ENCODE measurements at places on chromosomes 1 and 21. TPM values are rescaled to one million over a fixed set of nuclear protein-coding genes. Genes with fewer than 3 reads are reported as not detected.
A peak's percentile ranks its signal among the peaks of the same experiment; 100 is the strongest.

The CLCA4 gene
- total RNA-seq = not detected

The GJC2 gene
- total RNA-seq = 0.38 TPM

The ALX3 gene
- total RNA-seq = not detected

The TRNP1 gene
- total RNA-seq = 127 TPM

The SH3D21 gene
- total RNA-seq = 1.9 TPM

The AZIN2 gene
- total RNA-seq = 2.8 TPM

The MSH4 gene
- 0.08 TPM for total RNA-seq

- DNase-seq = no peak
Observed at GRCh38 chr1:180945551-180945950, 32.9 kb downstream of the KIAA1614 start.

DNA sequence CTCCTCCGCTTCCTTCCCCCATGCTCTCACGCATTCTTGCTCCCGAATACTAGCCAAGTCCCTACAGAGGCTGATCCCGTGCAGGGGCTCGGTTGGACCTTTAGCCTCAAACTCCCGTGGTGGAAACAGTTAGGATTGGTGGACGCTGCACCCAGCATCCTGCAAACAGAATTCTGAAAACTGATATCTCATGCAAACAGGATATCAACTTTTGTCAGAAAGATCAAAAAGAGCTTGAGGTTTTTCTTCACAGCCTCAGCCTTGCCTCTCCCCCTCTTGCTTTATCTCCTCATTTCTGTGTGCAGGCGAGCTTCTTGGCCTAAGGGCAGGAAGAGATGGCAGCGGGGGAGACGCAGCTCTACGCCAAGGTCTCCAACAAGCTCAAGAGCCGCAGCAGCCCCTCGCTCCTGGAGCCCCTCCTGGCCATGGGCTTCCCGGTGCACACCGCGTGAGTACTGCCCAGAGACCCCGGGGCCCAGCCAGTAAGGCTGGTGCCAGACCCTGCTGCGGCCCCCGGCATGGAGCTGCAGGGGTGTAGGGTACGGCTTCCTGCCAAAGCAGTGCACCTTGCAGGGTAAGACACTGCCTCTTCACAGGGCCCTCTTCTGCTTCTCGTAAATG lies at the start of gene UBASH3A:
Gene UBASH3A (plus strand): TSS at position 292 of the 621 bp plus-strand sequence. CDS start 44 bp downstream, at position 336.
- no peak for DNase-seq

DNA sequence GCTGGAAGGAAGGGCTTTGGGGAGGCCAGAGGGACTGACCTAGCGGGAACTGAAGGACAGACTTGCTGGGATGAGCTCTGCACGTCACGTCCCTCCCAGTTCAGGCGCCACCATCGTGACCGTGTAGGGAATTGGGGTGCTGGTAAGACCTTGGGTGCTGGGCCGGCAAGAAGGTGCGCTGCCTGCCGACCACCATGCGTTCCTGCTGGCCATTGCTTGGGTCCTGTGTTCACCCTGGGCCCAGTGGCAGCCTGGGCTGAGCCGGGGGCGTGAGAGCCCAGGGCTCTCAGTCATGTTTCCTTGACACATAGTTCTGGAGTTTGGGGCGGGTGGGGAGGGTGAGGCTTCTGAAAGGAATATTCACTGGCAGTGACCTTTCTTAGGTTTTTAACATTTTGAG lies 176.0 kb downstream of the CAMTA1 start:
- DNase-seq = no peak

DNA sequence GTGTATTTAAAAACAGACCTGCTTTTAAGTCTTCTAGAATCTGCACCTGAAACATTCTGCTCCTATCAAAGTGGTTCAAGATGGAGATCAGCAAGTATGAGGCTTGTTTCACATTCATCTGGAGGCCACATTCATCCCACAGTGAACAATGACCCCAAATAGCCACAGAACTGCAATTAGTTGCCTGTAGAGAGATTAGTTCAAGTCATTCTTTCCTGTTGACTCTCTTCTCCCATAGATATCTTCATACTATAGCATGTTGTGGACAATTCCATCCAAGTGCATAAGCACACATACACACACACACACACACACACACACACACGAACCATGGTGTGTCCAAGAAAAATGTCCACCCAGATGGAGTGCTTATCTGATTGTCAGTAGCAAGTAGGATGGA lies 101.7 kb upstream of the FGGY start:
- no peak for DNase-seq

DNA sequence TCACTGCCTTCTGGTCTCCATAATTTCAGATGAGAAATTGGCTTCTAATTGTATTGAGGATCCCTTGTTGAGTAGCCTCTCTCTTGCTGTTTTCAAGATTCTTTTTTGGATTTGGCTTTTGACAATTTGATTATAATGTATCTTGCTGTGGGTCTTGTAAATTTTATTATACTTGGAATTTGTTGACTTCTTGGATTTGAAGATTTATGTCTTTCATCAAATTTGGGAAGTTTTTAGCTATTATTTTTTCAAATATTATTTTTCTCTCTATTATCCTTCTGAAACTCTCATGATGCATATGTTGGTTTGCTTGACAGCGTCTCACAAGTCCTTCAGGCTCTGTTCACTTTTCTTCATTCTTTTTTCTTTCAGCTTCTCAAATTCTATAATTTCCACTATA lies 126.1 kb downstream of the C1orf94 start:
- DNase-seq = no peak

- DNase-seq = no peak
Observed at GRCh38 chr1:80961464-80962190, 839.1 kb upstream of the ADGRL2 start.

DNA sequence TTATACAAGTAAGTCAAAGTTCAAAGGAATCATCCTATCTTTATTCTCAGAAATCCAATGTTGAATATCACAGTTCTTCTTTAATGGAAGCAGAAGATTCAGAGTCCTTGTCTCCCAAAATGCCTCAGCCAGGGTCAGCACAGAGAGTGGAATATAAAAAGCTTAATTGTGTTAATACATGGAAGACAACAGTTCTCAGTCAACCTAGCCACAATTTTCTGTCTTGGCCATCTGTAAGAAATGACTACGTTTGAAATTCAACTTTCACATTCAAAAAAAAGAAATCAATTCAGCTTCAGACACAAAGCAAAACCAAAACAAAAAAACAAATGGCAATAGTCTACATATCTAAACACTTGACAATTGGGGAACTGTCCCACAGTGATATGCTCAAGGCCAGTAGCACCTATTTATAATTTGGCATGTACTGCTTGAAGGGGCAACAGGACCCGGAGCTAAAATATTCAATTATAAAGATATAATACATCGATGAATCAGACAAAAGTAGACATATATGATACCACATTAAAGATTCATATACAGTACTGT lies 27.3 kb upstream of the GLIS1 start:
- no peak for DNase-seq

GRCh38 chr1:156627313-156627880 lies 8.2 kb downstream of the HAPLN2 start:
- no peak for DNase-seq

DNA sequence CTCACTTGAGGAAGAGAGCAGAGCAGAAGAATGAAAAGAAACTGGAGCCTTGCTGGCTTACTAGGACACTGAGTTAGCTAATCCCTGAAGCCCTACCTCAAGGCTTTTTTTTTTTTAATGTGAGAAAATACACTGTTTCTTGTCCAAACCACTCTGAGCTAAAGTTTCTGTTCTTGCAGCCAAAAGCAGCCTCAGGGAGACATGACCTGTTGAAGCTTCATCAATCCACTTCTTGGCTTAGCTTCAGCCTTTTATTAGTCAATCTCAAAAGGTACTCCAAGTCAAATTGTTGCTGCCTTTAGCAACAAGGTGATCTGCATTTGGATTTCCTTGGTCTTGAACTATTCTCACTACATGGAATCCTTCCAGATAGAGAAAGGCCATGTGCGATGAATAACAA lies 33.7 kb downstream of the CCDC185 start:
- DNase-seq = no peak

GRCh38 chr1:181117648-181118449 lies 29.3 kb downstream of the IER5 start:
- DNase-seq = no peak

GRCh38 chr1:54367613-54368012 lies 38.6 kb downstream of the SSBP3 start:
- no peak for DNase-seq

DNA sequence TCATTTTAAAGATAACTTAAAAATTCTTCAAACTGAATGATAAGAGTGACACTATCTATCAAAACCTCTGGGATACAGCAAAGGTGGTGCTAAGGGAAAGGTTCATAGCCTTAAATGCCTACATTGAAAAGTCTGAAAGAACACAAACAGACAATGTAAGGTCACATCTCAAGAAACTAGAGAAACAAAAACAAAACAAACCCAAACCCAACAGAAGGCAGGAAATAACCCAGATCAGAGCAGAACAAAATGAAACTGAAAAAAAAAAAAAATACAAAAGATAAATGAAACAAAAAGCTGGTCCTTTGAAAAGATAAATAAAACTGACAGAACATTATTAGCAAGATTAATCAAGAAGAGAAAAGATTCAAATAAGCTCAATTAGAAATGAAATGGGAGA lies 6.8 kb downstream of the ODF2L start:
- no peak for DNase-seq

DNA sequence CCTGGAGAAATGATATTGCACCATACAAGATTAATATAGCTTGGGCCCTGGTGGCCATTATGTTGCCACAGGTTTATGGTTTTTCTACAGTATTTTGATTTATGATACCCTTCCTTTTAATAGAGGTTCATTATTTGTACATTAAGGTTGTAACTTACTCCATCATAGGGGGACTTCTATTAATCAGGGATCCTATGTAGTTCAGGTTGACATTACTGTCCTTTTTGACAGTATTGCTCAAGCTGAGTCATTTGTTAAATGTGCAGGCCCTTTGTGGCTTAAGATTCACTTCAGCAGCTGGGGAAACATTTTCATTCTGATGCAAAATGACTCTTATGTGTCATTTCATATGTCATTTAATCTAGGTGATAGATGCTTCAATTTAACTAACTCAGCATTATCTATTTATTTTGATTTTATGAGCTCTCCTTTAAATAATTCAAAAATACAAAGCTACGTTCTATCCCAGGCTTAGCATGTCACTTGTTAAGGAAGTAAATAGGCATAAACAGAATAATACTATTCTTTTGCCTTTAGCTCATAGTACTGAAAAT lies 686.9 kb upstream of the NCAM2 start:
- no peak for DNase-seq

DNA sequence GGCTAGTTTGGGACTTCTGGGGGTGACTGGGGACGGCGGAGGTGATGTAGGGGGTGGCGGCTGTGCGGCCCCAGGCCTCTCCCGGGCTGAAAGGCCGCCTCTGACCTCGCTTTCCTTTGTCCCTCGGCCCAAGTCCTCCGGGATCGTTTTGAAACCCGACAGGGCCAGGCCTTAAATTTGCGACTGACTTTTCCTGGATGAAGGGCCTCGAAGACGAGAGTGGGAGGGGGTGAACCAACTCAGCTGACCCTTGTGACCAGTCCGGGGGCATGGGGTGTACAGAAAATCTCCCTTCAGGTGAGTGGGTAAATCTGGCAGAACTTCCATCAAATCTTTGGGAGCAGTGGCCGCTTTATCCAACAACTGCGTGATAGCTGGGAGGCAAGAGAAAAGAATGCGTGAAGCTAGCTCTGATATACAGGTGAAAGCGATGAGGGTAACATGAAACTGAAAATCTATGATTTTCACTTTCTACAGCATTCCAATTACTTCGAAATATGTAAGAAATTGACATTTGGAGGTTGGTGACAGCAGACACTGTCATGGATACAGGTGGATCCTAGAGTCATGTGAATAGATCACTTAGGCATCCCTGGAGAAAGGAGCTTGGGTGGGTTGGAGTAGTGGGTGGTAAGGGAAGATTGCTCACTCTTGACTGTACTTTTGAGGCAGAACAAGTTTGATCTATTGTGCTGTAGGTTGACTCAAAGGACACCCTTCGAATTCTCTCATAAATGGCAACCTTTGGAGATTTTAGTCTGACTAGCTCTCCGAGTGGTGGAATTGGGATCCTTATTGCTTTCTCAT lies 885 bp downstream of the AHCYL1 start:
- DNase-seq = no peak

- no peak for DNase-seq
Observed at GRCh38 chr1:3683992-3684391, 31.7 kb downstream of the TP73 start.

GRCh38 chr1:193229136-193229535 lies 42.7 kb upstream of the B3GALT2 start:
- no peak for DNase-seq

GRCh38 chr1:184380468-184380867 lies 6.4 kb upstream of the C1orf21 start:
- no peak for DNase-seq

GRCh38 chr1:214476986-214477870 lies 74.2 kb downstream of the PTPN14 start:
- peak; percentile 83 for DNase-seq

GRCh38 chr1:32208891-32209328 lies at the start of gene DCDC2B:
TSS of gene DCDC2B (plus strand) at chr1:32209089. CDS start at chr1:32209094, 5 bp downstream.
- peak; percentile 65 for DNase-seq

DNA sequence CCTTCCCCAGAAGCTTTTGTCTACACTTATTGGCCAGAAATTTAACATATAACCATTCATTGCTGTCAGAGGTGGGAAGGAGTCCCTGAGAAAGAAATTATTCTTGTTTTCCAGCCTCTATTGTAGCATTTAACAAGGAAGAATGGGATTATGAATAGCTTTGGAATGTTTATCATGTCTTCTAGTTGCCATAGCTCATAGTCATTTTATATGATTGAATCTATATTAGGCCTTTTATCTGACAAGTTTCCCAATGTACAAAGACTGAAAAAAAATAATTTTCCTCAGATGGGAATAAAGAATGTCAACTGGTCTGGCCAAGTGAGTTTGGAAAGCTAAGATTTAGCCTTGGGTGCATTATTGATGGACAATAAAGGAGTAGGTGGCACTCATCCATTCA lies 28.3 kb downstream of the PTPRC start:
- no peak for DNase-seq

- no peak for DNase-seq
Observed at GRCh38 chr1:45009956-45010854, 919 bp downstream of the HECTD3 start.

DNA sequence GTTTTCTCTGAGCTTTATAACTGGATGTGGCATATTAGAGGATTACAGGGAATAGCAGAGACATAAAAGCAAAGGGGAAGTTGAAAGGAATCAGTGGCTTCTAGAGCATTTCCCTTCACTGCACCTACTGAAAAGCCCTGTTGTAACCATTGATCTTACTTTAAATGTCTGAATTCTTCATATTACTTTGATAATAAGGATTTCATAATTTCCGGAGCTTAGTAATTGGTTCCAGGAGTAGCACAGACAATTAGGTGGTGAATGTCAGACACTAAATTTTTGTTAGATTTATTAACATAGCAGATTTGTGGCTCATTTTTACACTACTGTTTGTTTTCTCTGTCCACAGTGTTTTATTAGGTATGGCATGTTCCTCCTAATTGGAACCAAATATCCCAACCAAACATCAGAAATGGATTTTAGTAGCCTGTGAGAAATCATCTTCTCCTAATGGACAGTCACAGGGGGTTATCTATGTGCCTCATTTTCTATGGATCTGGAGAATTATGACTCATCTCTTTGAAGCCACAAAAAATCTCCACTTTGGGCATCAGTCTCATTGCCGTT lies 100.5 kb downstream of the GIPC2 start:
- no peak for DNase-seq

DNA sequence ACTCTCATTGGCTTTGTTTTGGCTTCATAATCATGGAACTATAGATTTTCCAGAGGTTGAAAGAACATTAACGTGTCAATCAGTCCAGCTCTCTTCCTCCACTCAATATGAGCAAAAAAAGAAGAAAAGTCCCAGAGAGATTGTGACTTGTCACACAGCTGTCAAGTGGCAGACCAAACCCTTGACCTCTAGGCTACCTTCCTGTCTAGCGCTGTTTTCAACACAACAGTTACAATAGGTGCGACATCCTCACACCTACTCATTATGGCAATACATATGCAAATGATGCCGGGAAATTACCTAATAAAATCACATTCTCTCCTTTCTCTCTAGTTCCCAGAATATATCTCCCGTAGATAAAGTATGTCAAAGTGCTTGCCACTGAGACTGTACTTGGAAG lies 1.1 kb downstream of the WARS2 start:
- no peak for DNase-seq
